ENCODE measurements at places on chromosomes 1 and 21. TPM values are rescaled to one million over a fixed set of nuclear protein-coding genes. Genes with fewer than 3 reads are reported as not detected.

SLC1A7 gene
- total RNA-seq: not detected

- no peak overlapping the region for H3K4me3 ChIP-seq
- no peaks in the 10 kb centered on the region for H3K27me3 ChIP-seq
- no peaks in the 10 kb centered on the region for H3K36me3 ChIP-seq
- H3K4me1 ChIP-seq: no peaks in the 10 kb centered on the region
- no peak for DNase-seq
- no peak overlapping the region for H3K27ac ChIP-seq
Measured at GRCh38 chr1:17141441-17142197, 22.4 kb upstream of the PADI2 start.

- no peaks in the 10 kb centered on the region for H3K36me3 ChIP-seq
- peak overlapping the region; percentile 92 for H3K27ac ChIP-seq
- H3K4me1 ChIP-seq: peaks cover 25% of the 10 kb centered on the region
- H3K27me3 ChIP-seq: no peaks in the 10 kb centered on the region
Measured at GRCh38 chr1:39925721-39926342, 24.1 kb upstream of the MYCL start.

GRCh38 chr1:25799352-25799934, 550 bp upstream of the SELENON start:
- no peaks in the 10 kb centered on the region for H3K36me3 ChIP-seq
- H3K27ac ChIP-seq: peak overlapping the region; percentile 73
- DNase-seq: no peak
- H3K4me1 ChIP-seq: peaks cover 6% of the 10 kb centered on the region

GRCh38 chr21:41656946-41657525, 109.8 kb downstream of the RIPK4 start:
- H3K4me1 ChIP-seq: no peaks in the 10 kb centered on the region
- H3K36me3 ChIP-seq: no peaks in the 10 kb centered on the region
- H3K27ac ChIP-seq: no peak overlapping the region

- DNase-seq: no peak
- H3K36me3 ChIP-seq: no peaks in the 10 kb centered on the region
- no peaks in the 10 kb centered on the region for H3K27me3 ChIP-seq
- no peak overlapping the region for H3K4me3 ChIP-seq
- H3K4me1 ChIP-seq: no peaks in the 10 kb centered on the region
Measured at GRCh38 chr1:157753611-157754010, 23.3 kb downstream of the FCRL2 start.

- H3K27me3 ChIP-seq: no peaks in the 10 kb centered on the region
- H3K27ac ChIP-seq: peak overlapping the region; percentile 57
- no peak for DNase-seq
- H3K4me1 ChIP-seq: no peaks in the 10 kb centered on the region
Measured at GRCh38 chr21:44065428-44065827, 41.8 kb upstream of the PWP2 start.

RAP1A gene
- total RNA-seq: 41.4 TPM

DNA sequence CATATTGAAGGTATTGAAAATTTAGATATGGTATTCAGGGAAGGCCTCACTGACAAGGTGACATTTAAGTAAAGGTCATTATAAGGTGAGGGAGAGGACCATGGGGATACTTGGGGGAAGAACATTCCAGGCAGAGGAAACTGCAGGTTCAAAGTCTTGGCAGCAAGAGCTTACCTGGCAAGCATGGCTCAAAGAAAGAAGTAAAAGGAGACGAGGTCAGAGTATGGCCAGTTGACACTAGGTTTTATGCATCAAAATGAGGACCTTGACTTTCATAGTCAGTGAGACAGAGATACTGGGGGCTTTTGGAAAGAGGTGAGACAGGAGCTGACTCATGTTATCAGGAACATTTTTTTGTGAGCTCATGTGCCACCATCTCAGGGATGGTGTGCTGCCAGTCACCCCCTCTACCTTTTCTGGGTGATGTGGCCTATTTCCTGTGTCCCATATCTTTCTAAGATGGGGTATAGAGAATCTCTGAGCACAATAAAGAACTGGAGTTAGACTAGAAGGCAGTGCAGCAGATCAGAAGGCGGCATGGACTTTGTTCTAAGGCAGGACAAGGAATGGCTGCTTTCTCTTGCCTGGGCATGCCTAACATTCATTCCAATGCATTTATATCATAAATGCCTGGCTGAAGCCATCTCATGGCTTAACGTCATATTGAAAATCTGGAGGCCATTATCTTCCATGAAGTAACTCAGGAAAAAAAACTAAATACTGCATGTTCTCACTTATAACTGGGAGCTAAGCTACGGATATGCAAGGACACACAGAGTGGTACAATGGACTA, 406.7 kb downstream of the NTNG1 start:
- DNase-seq: no peak
- H3K27ac ChIP-seq: no peak overlapping the region
- H3K36me3 ChIP-seq: no peaks in the 10 kb centered on the region
- no peaks in the 10 kb centered on the region for H3K4me1 ChIP-seq

DNA sequence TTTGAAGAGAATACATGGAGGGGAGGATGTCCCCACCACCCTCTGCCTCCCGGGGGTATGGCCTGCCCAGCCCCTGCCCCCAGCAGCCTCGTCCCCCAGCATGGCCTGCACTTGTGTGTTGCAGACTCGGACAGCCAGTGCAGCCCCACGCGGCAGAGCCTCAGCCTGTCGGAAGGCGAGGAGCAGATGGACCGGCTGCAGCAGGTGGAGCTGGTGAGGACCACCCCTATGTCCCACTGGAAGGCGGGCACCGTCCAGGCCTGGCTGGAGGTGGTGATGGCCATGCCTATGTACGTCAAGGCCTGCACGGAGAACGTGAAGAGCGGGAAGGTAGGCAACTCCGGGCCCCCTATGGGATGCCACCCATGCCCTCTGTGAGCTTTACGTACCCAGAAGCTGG, 59.5 kb upstream of the TMEM51 start:
- H3K36me3 ChIP-seq: no peaks in the 10 kb centered on the region
- H3K27me3 ChIP-seq: no peaks in the 10 kb centered on the region
- H3K4me1 ChIP-seq: no peaks in the 10 kb centered on the region

CAMK2N1 gene
- total RNA-seq: 83.0 TPM

ELAPOR1 gene
- total RNA-seq: 87.7 TPM
